ENCODE measurements at places on chromosomes 7 and 10.

DNA sequence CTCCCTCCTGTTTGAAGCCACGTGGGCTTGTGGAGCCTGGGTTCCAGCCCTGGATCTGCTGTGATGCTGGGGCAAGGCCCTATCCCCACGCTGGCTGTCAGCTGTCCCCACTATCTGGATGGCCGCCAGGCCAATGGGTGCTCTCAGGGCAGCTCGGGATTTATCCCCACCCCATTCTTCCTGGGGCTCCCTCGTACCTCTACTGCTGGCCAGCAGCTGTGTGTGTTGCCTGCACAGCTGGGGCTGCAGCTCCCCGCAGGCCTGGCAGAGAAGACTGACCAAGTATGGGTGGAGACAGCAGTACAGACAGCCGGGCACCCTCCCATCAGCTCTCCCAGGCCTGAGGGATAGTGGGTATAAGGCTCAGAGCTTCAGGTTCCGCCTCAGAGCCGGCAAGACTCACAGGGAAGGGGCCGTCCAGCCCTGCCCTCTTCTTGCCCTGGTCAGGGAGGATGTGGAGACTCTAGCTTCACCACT, 13.6 kb downstream of the CLIP2 start:
- DNase-seq: no peak

- DNase-seq: no peak
Observed at GRCh38 chr7:134802762-134803161, 23.3 kb downstream of the CALD1 start.

DNA sequence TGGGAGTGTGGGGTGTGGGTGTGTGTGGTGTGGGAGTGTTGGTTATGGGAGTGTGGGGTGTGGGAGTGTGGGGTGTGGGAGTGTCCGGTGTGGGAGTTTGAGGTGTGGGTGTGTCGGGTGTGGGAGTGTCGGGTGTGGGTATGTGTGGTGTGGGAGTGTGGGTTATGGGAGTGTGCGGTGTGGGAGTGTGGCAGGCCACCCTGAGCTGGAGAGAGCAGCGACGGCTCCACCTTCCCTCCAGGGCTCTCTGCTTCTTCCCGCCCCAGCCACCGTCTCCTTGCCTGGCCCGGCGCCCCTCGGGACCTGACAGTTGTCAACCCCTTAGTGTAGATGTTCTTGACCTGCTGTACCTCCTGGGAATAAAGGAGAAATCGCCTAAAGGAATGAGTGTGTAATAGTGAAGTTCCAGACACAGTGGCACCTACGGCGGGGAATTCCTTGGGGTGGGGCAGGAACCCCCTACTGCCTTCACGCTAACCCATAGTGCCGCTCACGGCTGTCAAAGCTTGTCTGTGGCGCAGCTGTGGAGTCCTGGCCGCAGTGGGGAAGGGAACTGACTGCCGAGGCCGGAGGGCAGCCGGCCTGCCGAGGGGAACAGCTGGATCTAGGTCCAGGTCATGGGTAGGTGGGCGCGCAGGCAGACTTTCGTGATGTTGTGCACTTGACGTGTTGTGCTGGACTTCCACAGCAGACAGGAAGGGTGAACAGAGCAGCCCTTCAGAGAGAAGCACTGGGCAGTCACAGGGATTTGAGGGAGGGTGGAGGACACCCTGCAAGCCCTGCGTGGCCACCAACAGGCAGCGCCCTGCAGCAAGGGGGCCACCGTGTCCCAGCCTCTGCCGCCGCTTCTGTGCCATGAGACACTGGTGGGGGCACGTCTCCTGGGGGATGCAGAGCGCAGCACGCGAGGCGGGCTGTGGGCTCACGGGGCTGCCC, 49.0 kb upstream of the EN2 start:
- no peak for DNase-seq

DNA sequence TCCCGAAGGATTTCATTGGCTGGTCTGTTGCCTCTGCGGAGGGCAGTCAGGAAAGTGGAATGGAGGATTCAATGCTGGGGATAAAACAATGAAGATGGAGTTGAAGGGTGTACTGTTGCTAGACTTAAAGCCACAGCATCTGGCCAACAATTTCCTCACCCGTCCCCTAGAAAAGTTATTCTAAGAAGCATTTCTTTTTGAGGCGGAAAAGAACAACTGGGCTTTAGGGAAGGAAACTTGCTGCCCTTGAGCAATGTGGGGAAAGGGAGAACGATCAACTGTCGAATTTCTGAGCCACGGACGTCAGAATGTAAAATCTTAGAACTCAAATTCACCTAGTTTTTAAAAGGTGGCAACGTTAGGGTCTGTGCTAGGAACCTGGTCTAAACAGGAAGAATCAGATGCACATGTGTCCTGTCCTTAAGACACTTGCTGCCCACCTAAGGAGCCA, 664 bp downstream of the FMC1 start:
- no peak for DNase-seq

DNA sequence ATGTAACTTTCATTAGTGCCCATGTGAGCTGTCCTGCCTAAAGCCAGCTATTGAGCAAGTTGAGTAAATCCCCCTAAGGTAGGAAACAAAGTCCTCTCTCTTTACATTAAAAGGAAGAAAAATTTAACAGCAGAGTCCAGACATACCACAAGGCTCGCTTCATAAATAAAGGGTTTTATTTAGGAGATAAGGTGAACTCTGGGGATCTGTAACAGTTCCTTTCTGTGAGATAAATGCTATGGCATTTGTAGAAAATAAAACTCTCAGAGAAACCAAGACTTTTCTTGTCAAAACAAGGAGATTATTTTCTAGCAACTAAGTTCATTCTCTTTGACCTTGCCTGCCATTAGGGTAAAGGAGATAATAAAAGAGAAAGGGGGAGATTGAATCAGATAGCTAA, 32.3 kb upstream of the LYZL1 start:
- no peak for DNase-seq

DNA sequence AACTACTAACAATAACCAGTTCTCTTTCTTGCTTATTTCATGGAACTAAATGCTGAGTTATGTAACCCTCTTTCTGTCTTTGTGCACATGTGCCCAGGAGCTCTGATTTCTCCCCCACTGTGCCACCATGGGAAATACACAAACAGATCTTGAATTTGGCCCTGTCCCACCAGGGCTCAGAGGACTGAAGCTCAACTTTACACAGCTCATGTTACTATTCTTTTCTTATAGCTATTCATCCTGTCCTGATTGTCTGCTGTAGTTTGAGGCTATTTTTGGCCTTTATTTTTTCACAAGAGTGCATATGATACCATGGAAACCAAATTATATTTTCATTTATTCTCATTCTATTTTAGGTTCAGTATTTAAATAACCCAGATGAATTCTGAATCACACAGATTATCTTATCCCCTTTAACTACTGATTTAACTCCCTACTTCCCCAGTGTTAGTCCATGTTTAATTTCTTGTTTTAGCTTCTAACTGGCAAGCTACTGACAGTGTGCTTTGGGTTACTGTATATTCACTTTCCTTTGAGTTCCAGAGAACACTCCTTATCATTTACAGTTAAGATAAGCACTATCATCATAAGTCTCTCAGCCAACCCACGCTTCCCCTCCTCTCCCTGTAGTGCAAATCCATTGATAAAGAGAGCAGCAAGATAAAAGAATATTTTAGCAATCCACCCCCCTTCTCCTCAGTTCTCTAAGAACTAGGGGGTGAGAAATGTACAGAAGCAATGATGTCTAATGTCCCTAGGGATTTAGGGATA, 71.8 kb upstream of the GSDME start:
- DNase-seq: no peak

DNA sequence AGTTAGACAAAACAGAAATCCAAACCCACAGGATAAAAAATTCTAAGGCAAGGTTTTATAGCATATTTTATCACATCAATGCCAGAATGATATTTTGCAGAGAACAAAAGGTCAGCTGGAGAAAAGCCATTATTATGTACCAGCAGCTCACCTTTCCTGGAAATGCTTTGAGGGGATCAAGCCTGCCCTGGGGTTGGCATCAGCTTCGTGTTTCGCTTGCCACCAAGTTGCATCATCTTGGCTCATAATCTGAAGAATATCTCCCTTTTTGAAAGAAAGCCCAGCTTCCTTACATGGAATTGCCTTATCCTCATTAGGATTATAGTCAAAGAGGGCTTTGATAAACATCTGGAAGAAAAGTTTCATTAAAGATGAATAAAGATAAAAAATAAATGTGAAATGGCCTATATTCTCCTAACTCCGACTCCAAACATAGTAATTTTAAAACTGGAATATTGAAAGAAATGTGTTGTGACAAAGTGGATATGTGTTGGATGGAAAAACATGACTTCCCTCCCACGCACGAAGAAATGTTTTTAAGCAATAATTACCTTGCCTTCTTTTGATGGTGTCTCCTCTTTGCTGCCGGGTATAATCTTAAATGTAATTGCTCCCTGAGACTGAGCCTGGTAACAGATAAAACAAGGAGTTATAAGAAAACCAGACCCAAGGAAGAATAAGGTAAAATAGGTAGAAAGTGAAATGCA, 121.3 kb upstream of the ODAD2 start:
- no peak for DNase-seq

DNA sequence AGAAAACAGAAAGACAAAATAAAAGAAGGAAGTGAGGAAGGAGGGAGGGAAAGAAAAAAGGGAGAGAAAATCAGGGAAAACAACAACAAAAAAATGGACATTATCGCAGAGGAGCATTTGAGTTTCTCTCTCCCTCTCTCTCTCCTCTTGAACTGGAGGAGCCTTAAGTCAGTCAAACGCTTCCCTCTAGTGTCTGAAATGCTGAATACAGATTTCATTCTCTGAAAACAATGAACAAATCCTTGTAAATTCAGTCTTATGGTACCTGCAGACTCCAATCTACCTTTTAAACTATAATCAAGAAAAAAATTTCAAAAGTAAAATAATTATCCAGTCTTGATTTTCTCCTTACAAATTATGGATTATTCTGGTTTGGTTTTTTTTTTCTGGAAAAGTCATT, 89.2 kb upstream of the PFKP start:
- no peak for DNase-seq

GRCh38 chr7:110407242-110407641, 683.7 kb upstream of the LRRN3 start:
- no peak for DNase-seq

DNA sequence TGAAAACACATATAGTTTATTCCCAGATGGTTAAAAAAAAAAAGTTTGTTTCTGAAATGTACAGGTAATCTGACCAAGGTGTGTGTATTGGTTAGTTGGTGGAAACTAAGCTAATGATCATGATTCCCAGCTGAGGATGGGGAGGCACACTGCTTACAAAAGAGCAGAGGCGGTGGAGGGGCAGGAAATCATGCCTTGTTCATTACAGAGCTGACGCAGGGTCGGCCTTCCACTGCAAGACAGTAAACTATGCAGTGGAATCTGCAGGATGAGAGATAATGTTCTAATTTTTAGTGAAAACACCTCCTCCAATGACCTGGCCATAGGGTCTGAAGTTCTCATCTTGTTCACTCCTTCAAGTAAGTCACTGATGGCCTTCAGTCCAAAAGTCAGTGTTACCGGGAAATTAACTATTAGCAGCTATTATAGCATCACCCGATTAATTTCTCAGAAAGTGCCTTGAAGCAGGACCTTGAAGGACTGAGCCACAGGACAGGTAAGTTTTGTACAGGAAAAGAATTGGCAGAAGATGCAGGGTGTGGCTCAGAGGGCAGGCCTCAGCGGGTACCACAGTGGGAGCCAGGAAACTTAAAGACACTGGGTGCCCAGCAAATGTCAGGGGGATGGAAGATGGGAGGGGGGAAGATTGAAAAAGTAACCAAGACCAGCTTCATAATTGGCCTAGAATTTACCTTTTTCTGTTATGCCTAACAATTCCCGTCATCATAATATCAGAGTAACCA, 36.0 kb downstream of the MYOF start:
- DNase-seq: no peak

DNA sequence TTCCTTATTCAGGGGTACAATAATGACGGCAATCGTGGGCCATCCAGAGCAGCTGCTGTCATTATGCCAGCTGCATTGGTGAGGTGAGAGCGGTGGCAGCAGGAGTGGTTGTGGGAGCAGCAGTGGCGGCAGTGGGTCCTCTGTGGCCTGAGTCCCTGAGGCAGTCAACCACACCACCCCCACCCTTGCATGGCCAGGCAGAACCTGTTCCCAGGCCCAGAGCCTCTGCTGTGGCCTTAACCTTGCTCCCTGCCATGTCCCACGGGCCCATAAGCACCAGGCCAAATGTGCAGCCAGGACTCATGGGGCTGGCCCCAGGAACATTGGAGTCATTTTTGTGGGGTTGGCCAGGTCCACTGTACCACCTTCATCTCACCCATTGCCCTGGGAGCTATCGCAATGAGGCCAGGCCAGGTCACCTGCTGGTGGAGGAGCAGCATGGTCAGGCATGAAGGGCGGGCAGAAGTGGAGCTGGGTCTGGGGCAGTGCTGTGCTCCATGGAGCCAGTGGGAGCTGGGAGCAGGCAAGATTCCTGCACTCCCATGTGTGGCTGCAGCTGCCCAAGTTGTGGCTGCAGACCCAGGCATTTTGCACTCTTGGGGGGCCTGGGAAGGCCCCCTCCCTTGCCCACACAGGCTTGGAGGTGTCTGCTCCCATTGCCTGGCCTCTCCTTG, 213.5 kb downstream of the GPR158 start:
- no peak for DNase-seq

GRCh38 chr10:60353519-60354258, 36.0 kb downstream of the ANK3 start:
- DNase-seq: no peak

DNA sequence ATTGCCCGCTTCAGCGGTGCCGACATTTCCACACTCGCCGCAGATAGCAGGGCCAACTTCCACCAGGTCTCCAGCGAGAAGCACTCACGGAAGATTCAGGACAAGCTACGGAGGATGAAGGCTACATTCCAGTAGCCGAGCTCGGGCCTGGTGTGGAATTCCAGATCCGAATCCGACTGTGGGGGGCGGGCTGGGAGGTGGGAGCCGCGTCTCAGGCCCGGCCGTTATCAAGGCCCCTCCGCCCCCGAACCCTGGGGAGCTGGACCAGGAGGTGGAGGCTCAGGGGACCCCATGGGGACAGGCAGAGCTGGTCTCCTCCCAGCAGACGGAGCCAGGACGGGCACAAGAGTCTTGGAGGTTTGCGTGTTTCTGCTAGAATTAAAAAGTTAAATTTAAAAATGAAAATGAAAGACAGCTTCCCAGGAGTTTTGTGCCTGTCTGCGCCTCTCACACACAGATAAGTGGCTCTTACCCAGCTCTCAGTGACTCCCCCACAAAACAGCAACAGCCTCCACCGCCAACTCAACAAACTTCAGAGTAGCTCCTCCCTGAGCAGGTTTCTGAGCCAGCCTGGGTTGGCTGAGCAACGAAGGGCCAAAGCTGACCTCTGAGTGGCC, 5.2 kb upstream of the UTF1 start:
- no peak for DNase-seq

- DNase-seq: no peak
Observed at GRCh38 chr7:111990643-111991042, 215.6 kb downstream of the DOCK4 start.

GRCh38 chr7:99402854-99403253, 5.5 kb downstream of the PDAP1 start:
- no peak for DNase-seq

GRCh38 chr7:108135446-108136190, 5.5 kb upstream of the LAMB4 start:
- no peak for DNase-seq

DNA sequence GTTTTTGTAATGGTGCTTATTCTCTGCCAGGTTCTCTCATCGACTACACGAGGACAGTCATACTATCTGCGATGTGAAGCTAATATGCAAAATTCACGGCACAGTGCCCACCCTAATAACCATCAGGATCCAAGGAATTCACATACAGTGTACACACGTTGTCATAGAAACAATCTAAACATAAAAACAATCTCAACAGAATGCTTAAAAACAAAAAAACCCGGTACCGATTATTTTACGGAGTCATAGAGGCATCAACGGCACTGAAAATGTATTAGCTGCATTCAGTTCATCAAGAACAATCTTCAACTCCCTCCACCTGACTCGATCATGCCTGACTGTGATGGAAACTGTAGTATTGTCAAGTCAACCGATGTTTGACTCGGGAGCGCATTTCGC, 628 bp downstream of the MRPS33 start:
- no peak for DNase-seq
